ENCODE measurements at places on chromosomes 5 and 9.

DNA sequence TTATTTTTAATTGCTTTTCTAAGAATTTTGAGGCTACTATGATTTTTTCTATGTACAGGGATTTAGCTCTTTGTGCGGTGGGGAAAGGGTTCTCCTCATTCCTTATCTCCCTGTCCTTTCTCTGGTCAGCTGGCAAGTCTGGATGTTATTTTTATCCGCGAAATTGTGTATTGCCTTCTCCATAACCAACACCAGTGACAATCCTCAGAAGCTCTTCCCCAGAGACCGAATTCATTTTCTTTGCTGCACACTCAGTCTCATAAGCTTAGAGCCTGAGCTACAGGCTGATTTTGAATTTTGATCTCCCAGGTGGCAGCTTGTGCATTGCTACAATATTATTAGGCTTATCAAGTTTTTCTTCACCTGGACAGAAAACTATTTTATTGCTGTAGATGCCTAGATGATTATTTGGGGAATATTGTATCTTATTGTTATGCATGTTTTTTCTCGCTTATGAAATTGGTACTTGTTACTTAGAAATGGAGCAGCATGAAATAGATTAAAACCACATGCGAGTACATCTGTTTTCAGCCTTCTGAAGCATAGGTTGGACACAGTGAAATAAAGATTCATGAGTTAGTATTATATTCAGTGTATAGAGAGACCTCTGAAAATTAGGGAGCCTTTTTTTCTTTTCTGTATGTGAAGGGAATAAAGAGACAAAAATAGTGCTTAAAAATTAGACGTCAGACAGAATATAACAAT lies 27.3 kb downstream of the CPEB4 start:
- peaks cover 43% of the 10 kb centered on the region for H3K4me1 ChIP-seq
- peaks cover 49% of the 10 kb centered on the region for H3K36me3 ChIP-seq
- H3K27me3 ChIP-seq: no peaks in the 10 kb centered on the region
- H3K27ac ChIP-seq: no peak overlapping the region
- no peak overlapping the region for H3K4me3 ChIP-seq

DNA sequence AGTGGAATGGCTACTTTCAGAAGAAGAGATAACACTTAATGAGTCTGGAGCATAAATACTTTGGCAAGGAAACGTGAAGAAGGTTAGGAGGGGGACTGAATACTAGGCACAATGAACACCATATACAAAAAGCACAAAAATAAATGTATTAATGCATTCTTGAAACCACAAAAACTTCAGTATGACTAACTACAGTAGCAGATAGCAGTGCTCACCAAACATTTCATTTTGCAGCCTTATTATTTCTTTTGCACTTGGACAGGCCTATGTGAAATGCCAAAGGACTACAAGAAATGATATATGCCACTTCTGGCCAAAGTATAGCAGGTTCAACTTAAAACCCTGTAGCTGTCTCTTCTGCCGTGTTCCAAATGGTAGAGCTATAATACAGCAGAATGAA lies 26.3 kb downstream of the UBQLN1 start:
- H3K27ac ChIP-seq: no peak overlapping the region
- DNase-seq: no peak
- H3K4me1 ChIP-seq: peaks cover 5% of the 10 kb centered on the region
- H3K36me3 ChIP-seq: peaks cover 62% of the 10 kb centered on the region
- no peaks in the 10 kb centered on the region for H3K27me3 ChIP-seq

GRCh38 chr5:6659941-6660684 lies 26.9 kb downstream of the SRD5A1 start:
- no peaks in the 10 kb centered on the region for H3K4me1 ChIP-seq
- DNase-seq: no peak
- H3K27ac ChIP-seq: no peak overlapping the region
- H3K27me3 ChIP-seq: no peaks in the 10 kb centered on the region
- no peak overlapping the region for H3K4me3 ChIP-seq

GRCh38 chr5:26674846-26675245 lies 363.5 kb downstream of the CDH9 start:
- no peak overlapping the region for H3K27ac ChIP-seq
- H3K27me3 ChIP-seq: no peaks in the 10 kb centered on the region
- no peaks in the 10 kb centered on the region for H3K4me1 ChIP-seq
- no peaks in the 10 kb centered on the region for H3K36me3 ChIP-seq

DNA sequence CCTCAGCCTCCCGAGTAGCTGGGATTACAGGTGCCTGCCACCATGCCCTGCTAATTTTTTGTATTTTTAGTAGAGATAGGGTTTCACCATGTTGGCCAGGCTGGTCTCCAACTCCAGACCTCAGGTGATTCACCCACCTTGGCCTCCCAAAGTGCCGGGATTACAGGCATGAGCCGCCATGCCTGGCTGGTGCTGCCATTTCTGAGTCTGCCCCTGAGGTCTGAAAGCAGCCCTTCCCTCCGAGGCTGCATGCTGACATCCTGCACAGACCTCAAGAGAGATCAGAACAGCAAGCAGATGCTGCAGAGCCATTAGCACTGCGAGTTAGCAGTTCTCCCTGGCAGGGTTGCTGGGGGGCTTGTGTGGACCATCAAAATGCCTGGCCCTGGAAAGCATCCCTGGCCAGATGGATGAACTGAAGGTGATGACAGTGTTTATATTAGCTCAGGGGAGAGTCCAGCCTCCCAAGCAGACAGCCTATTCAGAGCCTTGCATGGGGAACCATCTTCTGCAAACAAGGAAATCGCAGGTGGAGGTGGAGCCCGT lies 176.5 kb upstream of the PANK3 start:
- H3K36me3 ChIP-seq: no peaks in the 10 kb centered on the region
- no peaks in the 10 kb centered on the region for H3K4me1 ChIP-seq
- no peak overlapping the region for H3K4me3 ChIP-seq
- no peak overlapping the region for H3K27ac ChIP-seq

Measured in lower lobe of right lung (tissue), 2 donors.